ENCODE measurements at places on chromosomes 6 and 20.

DNA sequence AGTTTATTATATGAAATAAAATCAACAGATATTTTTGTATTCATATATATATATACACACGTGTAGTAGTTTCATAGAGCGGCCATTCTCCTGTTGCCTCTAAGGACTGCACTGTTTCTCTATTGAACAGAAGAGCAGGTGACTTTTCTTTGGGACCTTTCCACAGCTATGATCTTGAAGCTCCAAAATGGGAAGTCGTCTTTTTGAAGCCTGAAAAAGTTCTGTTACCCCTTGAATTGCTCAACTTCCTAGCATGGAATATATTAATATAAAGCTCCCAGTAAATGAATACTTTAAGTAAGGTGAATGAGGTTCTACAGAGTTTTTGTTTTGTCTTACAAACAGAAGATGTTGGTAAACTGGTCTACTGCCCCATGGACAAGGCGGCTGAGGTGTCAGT lies 42.2 kb upstream of the ADTRP start:
- no peak for DNase-seq

- no peak for DNase-seq
Observed at GRCh38 chr20:37741570-37741969, 47.7 kb downstream of the CTNNBL1 start.

GRCh38 chr6:129525055-129525454 lies 184.9 kb downstream of the ARHGAP18 start:
- DNase-seq, result no peak

- no peak for DNase-seq
Observed at GRCh38 chr20:62405981-62406513, 1.0 kb downstream of the CABLES2 start.

- DNase-seq, result no peak
Observed at GRCh38 chr6:16901782-16902181, 140.5 kb upstream of the ATXN1 start.

GRCh38 chr6:5095236-5095635 lies 10.1 kb downstream of the PPP1R3G start:
- no peak for DNase-seq

- no peak for DNase-seq
Observed at GRCh38 chr6:52976149-52976548, 18.9 kb downstream of the GSTA4 start.

DNA sequence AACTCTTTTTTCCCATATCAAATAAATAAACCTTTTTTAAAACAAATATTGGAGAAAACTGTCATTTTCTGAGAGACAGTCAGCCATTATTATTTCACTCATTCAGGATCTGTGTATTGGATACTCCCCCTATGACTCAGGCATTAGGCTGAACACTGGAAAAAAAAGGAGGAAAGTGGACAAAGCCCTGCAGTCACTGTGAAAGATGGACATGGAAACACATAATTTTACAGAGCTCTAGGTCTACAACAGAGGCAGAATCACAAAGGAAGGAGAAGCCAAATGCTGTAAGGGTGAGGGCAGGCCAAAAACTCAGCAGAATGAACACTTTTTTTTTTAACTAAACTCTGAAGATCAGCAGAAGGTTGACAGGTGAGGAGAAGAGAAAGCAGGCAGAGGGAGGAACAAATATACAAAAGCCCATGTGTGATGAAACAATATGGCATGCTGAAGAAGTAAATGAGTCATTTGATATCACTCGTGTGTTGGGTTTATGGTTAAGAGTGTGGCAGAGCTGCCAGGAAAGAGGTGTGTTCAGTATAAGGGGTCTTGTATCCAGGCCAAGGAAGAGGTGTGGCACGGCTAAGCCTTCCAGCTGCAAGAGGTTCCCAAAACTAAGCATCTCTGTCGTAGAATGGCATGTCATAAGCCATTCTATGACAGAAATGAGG lies 39.1 kb downstream of the EPB41L2 start:
- DNase-seq, result no peak

DNA sequence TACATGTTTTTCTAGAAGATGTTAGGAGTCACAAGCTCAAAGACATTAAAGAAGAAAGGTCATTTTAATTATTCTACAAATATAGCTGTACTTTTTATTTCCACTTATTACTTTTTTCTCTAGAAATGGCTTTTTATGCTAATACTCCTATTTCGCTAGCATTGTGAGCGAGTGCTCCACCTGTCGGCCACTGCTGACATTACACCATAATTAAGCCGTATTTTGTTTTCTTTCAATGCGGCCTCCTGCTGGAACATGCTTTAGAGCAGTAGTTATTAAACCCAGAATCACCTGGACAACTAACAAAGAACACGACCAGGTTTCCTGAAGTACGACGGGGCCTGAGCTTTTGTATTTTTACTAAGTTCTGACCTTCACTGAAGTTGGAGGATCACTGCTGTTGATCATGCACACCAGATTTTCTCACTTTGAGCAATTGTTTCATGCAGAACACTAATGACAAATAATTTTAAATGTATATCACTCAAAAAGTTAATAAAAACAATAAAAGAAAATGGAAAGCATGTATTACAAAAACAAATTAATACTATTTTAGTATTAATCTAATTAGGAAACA lies 74.1 kb upstream of the PAK5 start:
- no peak for DNase-seq

- DNase-seq, result no peak
Observed at GRCh38 chr20:34994509-34995131, 39.0 kb downstream of the MYH7B start.

- no peak for DNase-seq
Observed at GRCh38 chr20:19256906-19257595, 44.6 kb downstream of the SLC24A3 start.

Data from stimulated activated CD4-positive, alpha-beta T cell treated with anti-CD3 and anti-CD28 coated beads, Interleukin-12 subunit alpha, Interleukin-12 subunit beta, amount 100 ng/mL, for 24 hours (primary cell).